Activated CD4-positive, alpha-beta memory T cell treated with anti-CD3 and anti-CD28 coated beads for 36 hours (primary cell): ENCODE measurements at places on chromosomes 16 and 17.

DNA sequence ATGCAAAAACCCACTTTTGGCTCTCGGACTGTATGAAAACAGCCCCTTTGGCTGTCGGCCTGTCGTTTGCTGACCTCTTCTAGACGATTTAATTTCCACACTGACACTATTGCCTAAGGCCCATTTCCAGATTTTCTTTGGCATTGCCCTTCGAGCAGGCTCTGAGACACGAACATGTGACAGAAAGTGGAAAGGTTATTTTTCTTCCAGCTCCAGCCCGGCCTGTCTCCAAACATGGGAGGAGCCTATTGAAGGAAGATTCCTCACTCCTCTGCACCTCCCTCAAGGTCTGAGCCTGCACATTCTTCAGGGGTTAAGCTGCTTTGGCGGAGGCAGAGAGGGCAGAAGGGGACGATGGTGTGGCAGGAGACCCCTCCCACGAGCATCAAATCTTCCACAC lies 85.9 kb upstream of the FOXF1 start:
- no peak for DNase-seq

GRCh38 chr16:64403352-64403751 lies 718.5 kb downstream of the CDH11 start:
- no peak for DNase-seq

- no peak for DNase-seq
These were observed 151.3 kb downstream of the C16orf95 start for GRCh38 chr16:87165885-87166284.

DNA sequence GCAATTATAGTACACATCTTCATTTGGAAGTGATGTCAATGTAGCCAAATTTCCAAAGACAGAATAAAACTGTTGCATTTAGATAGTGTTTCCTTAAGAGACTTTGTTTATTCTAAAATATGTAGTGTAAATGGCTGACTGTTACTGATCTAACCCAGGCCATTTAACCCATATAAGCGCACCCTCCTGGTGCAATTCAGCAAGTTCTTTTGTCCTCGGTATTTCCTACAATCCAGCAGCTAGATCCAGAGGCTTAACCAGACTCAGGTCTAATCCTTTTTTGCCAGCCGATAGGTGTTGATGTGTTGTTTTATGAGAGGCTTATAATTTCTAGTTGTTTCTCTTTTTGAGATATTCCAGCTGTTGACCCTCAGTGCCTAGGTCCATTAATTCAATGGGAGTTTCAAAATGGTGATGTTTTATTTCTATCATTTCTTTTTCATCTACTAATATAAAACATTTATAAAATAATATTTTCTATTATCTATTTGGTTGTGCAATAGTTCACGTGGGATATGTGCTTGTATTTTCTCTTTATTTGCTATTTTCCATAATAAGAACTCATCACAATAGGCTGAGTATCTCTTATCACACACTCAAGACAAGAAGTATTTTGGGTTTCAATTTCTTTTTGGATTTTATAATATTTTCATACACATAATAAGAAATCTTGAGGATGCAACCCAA lies 14.5 kb downstream of the ABCA9 start:
- no peak for DNase-seq

GRCh38 chr16:55142405-55142804 lies 181.6 kb upstream of the IRX6 start:
- DNase-seq: no peak

GRCh38 chr17:76414334-76415295 lies 30.2 kb downstream of the SPHK1 start:
- no peak for DNase-seq

DNA sequence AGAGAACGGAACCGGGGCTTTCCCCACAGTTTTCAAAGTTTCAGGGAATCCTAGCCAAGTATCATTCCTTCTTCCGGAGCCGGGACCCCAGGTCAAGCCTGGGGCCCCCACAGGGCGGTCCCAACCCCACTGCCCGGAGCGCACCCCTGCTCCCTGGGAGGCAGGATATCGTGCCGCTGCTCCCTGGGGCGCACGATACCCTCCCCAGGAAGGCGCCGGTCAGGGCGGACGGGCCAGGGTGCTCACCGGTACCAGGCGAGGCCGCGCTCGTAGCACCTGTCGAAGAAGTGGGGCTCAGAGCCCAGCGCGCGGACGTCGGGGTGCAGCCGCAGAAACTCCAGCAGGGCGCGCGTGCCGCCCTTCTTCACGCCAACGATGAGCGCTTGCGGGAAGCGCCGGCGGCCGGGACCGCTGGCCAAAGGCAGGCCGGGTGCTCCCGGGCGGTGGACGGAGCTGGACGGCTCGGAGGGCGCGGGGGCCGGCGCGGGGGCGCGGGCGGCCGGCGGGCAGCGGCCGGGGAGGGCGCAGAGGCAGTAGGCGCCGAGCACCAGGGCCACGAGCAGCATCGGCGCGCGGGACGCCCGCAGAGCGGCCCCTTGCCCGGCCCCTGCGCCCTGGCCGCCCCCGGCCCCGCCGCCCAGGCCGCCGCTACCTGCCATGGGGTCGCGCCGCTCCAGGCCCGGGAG lies 407 bp downstream of the HS3ST6 start:
- no peak for DNase-seq

DNA sequence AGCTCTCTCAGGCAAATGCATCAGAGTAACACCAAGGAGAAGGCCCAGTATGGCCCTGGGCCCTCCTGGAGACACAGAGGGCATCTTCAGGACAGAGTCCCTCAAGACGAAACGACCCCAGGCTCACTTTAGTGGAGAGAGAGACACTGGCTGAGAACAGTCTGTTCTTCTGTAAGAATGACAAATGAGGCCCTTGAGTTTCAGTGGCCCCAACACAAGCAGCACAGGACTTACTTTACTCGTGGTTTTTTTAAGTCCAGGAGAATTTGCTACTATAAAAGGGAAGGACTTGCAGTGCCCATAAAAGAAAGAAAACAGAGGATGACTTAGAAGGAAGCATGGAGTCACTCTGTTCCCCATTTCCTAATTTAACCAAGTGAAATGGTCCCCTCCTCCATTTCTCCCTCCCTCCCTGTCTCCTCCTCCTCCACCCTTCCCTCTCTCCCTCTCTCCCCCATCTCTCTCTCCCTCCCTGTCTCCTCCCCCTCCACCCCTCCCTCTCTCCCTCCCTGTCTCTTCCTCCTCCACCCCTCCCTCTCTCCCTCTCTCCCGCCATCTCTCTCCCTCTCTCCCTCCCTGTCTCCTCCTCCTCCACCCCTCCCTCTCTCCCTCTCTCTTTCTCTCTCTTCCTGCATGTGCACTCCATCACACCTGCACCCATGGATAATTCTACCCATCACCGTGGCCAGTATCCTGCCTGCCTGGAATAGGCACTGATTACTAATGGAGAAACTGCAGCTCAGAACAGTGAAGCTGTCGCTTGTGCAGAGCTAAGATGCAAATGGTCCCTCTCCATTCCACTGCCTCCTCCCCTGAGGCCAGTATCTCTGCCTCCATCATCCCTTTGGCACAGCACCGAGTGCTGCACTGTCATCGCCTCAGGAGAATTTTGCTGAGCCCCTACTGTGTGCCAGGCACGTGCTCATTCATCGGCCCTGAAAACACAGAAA lies 47.3 kb upstream of the RBFOX3 start:
- DNase-seq: no peak

- DNase-seq: no peak
These were observed 484.2 kb downstream of the HS3ST4 start for GRCh38 chr16:26175944-26176343.

- no peak for DNase-seq
These were observed 1014.4 kb upstream of the GOT2 start for GRCh38 chr16:59748531-59748930.

DNA sequence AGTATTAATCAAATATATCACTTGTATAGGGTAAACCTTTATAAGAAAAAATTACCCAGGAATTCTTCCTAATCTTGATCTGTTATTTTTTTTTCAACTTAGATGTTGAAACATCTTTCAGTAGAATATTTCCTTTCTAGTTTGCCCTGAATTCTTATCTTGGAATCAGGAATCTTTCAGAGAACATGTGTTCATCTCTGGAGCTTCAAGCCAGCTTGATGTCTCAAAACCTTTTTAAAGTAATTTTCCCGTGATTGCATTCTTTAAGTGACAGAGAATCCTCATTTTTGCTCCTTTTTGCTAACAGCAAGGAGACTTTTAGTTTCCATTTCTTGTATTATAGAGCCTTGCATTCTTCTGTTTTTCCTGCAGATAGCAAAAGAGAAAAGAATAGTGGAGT lies 90.8 kb downstream of the ELAC2 start:
- DNase-seq: no peak

DNA sequence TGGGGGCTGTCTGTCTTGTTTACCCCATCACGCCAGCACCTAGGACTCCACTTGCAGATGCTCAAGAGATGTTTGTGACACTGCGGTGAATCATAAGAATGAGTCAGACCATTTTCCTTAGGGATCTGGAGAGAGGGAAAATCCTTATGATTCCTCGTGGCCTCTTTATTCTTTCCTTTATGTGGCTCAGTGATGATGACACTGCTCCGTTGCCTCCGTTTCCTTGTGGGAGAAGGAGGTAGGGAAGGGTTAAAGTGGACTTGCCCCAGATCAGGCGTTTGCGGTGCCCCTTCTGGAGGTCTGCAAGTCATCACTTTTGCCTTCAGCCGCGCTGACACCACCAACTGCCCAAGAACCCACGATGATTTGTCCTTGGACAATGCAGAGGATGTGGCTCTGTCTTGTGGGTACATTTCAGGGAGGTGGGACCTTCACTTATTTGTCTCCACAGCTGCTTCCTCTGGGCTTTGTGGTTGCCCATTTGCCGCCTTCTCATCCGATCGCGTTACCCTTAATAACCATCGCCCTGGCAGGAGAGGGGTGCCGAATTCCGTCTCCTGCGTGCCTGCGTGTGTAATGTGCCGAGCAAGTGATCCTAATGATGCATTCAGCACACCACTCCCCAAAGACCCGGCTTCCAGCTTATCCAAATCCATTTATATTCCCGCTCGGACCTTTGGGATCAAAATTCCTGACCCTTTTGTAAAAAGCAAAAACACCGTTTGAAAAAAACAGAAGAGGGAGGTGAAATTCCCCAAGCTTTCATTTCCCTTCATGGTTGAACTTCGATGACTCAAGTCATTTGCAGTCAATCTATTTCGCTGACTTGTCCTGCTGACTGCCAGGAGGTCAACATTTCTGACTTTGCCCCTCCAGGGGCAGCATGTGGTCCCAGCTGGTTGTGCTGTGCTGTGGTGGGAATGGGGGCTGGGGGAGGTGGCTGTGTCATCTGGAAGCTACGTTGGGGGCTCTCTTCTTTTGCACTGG lies 87.2 kb upstream of the IRX3 start:
- no peak for DNase-seq

GRCh38 chr17:43935204-43935925 lies 6.9 kb downstream of the PPY start:
- DNase-seq: no peak

DNA sequence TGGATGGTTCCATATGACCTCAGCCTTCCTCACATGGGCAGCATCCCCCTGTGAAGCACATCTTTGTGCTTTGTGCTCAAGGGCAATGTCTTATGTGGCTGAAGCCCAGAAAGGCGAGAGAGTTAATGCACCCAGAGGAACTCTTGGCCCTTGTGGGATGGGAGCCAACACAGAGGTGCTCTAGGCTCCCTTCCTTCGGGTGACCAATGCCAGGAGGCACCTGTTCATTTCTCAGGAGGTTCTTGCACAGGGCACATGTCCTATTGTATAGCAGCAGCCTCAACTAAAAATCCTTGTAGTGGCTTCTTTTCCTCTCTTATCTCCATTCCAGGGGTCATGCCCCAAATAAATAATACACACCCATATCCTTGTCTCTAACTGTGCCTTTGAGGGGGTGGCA lies 83.7 kb upstream of the DNAH9 start:
- DNase-seq: no peak

- no peak for DNase-seq
These were observed 37.9 kb downstream of the ATP2C2 start for GRCh38 chr16:84406006-84406963.
